ENCODE measurements at places on chromosomes 1 and 21.

DNA sequence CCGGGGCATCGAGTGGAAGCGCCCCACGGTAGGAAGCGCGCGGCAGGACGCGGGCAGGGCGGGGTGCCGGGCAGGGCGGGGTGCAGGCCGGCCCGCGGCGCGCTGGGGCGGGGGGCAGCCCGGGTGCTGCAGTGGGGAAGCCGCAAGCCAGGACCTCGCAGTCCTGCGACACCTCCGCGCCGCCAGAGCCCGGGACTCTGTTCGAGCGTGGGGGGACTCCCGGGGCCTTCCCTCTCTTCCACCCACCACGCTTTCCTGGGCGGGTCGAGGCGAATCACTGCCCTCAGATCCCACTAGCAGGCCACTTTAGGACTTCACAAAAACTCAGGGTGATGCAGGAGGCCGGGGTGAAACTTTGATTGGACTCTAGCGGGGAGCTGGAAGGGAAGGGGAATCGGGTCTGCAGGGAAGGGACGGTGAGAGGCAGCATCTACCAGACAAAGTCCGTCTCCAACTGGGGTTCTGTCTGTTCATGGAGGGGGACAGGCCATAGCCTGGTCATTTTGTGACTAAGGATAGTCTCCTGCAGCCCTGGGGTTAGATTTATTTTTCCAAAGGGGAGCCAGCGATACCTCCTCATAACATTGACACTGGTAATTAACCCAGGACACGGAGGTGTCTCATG, 623 bp downstream of the CAPN2 start:
- DNase-seq, result no peak

- DNase-seq, result no peak
These were observed at the start of gene CLDN19 for GRCh38 chr1:42739753-42740700. Gene CLDN19 (minus strand): TSS chr1:42740236. CDS start chr1:42740063, 173 bp downstream.

GRCh38 chr1:205339717-205340116, 17.0 kb downstream of the KLHDC8A start:
- no peak for DNase-seq

DNA sequence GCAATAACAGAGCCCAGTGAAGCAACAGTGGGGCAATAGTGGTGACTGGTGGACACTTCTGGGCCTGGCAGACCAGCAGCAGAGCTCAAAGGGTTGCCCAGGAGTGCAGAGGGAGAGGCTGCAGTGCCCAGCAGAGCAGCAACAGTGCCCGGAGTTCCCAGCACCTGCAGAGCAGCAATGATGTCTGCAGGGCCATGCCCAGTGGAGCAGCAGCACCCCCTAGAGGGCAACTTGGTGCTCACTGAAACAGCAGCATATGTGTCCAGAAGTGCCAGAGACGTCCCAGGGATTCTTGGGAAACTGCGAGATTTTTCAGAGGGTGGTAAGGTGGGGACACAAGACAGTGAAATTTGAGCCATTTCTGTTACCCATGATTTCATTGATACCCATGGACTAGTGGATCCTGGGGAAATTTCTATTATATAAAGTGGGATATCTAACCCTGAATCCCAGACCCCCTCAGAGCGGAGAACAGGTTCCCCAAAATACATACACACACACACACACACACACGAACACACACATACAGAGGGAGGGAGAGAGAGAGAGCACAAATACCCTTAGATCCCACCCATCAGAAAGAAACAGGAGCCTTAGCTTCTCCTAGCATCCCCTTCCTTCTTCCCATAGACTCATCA, 156.9 kb upstream of the GJB5 start:
- peak; percentile 51 for DNase-seq

DNA sequence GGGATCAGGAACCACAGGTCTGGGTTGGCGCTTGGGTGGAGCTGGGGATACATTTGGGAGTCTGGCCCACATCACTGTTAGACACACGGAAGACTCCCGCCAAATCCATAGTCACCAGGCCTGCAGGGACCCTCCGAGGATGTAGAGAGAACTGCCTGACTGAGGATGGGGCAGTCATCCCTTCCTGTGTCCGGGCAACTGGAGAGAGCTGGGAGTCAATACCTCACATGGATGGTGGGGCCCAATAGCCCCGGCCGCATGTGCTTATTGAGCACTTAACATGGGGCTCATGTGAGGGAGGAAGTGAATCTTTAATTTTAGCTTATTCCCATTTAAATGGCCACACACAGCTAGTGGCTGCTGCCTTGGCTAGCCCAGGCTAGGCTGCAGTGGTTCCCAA, 124.5 kb downstream of the TLR5 start:
- no peak for DNase-seq

- no peak for DNase-seq
These were observed 55.9 kb downstream of the PCBP3 start for GRCh38 chr21:45699251-45699942.

- no peak for DNase-seq
These were observed 1296.9 kb upstream of the TMPRSS15 start for GRCh38 chr21:19700476-19700875.

DNA sequence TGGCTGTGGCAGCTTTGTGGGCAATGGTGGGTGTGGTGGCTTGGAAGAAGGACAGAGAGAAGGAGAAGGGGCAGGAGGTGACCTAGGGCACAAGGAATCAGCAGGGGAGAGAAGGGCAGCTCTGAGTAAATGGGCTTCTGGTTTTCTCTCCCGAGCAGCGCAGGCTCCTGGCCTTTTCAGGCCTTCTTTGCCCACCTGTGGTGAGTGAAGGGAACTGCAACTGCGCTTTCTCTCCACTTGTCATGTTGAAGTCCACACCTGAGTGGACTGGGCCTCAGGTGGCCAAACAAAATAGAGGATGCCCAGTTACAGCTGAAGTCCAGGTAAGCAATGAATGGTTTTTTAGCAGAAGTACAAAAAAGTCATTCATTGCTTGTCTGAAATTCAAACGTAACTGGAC, 29.4 kb upstream of the KCNA10 start:
- no peak for DNase-seq

- DNase-seq, result no peak
These were observed 48.8 kb downstream of the LEPR start for GRCh38 chr1:65469126-65469888.

DNA sequence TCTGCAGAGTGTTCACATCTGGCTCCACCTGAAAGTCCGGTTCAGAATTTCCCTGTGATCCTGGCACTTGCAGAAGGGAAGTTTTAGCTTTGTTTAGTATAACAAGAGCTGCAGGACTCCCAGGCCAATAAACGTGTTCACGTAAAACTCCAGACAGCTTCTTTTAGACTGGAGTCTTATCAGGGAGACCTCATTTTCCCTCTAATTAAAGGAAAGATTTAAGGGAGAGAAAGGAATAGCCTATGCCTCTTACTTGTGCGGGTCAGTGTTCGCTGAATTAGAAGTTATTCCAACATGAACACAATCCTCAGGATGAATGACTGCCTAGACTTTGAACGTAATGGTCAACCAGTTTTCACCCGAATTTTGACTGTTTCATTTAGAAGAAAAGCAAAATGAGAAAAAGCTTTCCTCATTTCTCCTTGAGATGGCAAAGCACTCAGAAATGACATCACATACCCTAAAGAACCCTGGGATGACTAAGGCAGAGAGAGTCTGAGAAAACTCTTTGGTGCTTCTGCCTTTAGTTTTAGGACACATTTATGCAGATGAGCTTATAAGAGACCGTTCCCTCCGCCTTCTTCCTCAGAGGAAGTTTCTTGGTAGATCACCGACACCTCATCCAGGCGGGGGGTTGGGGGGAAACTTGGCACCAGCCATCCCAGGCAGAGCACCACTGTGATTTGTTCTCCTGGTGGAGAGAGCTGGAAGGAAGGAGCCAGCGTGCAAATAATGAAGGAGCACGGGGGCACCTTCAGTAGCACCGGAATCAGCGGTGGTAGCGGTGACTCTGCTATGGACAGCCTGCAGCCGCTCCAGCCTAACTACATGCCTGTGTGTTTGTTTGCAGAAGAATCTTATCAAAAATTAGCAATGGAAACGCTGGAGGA, 202.1 kb upstream of the SGIP1 start:
- DNase-seq, result peak; percentile 24

- no peak for DNase-seq
These were observed 796.3 kb downstream of the BRINP3 start for GRCh38 chr1:189681252-189681919.

DNA sequence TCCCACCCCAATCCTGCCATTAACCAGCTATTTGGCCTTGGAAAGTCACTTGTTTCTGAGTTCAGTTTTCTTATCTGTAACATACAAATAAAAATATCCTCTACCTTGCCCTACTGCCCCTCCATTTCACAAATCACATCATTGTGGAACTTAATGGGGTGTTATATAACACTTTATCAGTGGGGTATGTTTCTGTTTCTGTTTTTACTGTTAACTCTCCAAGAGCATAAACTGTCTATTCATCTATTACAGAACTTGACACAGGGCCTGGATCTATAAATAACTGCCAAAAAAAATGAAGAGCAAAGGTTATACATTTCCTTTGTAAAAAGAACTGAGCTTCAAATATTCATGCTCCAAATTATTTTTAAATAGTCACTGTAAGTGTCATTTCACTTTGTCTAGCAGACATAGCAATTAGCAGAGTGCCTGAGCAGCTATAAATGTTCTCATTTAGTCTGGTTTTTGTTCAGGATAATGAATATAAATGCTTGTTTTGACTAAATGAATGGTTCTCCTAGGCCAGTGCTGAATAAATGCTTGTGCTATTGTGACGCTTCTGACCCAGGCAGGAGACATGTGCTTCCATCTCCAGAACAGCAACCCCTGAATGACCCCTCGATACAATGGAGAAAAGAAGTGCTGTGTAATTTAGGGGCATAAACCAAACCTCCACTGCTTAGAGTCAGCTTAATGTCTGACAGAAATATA, 7.4 kb downstream of the PIGM start:
- no peak for DNase-seq

DNA sequence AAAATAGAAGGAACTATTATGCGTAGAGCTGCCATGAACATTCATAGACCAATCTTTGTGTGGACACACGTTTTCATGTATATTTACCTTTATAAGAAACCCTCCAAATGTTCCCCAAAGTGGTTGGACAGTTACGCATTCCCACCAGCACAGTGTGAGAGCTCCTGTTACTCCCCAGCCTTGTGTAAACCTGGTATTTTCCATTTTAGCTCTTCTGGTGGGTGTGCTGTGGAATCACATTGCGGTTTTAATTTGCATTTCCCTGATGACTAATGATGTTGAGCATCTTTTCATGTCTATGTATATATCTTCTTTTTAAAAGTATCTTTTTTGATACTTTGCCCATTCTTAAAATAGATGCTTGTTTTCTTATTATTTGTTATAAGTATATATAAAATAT, 3.2 kb upstream of the UBASH3A start:
- no peak for DNase-seq

DNA sequence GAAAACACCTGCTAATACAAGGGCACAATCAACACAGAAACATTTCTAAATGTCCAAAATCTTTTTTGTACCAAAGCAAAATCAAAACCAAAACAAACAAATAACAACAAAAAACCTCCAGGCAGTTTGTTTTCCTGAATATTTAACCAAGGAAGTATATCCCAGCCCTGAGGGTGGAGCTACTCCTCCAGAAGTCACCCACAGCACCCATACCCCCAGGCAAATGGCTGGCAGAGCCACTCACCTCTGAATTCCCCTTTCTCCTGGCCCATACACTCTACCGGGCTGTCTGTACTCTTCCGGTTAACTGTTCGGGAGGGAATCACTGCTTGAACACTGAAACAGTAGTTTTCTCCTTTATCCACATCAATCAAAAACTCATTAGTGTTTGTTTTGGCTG, 9.5 kb downstream of the F3 start:
- no peak for DNase-seq

DNA sequence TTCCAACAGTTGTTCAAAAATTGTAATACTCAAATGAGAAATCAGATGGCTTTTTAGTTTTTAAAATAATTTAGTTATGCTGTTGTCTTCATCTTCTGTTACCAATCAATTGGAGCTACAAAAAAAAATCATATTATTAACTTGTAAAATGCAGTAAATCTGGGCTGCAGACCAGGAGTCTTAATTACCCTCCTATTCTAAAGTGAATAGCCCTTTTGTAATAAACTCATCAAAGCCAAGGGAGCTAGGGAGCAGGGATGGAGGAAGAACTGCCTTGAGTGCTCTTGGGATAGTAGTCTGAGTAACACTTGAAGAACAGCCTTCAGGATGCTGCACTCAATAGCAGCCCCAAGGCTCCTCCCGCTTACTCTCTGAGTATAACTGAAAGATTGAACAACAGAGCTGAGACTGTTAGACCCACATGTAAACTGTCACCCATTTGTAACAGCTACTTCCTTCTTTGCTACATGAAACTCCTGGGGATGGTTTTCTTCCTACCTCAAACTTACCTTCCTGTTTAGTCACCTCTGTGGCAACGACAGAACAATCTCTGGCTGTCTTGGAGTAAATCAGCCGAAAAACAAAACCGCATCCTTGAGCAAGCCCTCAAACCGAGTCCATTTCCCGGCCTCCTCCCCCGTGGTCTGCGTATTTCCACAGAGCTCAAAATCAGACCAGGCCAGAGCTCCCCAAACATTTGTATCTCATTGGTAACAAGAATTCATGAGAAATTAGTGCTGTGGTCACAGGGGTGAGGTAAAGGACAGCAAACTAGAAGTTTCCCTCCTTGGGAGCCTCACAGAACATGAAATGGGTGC, 55.9 kb downstream of the CD58 start:
- no peak for DNase-seq

DNA sequence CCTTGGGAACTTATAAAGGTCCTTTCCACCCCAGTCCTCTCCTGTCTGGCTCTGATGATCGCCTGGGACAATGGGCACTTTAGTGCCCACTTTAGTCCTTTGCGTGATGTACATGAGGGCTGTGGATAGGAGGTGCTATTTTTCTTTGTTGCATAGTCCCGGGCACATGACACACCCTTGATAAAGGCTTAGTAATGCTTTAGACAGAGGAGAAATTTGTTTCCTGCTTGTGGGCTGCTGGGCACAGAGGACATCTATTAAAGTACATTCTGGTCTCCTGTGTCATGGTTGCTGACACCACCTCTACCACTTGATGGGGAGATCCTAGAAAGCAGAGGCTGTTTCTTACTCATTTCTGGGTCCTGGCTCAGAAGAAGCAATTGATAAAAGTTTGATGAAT, 5.4 kb upstream of the KNCN start:
- DNase-seq, result no peak

GRCh38 chr1:207304710-207305488, 16.6 kb upstream of the CD55 start:
- DNase-seq, result no peak

DNA sequence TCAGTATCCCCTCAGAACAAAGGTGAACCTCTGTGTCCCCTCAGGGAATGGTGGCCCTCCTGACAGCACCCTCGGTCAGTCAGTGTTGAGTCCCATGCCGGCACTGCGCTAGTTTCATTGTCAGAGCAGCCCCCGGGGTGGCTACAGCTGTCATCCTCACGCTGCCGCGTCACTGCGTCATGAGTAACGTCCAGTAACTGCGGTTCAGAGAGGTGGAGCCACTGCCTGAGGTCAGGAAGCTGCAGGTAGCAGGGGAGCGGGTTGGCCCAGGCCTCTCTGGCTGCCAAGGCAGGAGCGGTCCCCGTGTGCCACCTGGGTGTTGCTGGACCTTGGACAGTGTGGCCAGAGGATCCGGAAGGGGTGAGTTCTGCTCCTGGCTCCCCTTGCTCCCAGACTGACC, 20.2 kb upstream of the WNT4 start:
- no peak for DNase-seq

- DNase-seq, result no peak
These were observed 1.1 kb upstream of the GRHL3 start for GRCh38 chr1:24317956-24318614.

All from tibial nerve (tissue), 4 donors.